Fibroblast of upper back skin (primary cell): ENCODE measurements at places on chromosomes 13 and 19.

- DNase-seq, result no peak
These were observed 14.4 kb downstream of the BICRA start for GRCh38 chr19:47623151-47623920.

DNA sequence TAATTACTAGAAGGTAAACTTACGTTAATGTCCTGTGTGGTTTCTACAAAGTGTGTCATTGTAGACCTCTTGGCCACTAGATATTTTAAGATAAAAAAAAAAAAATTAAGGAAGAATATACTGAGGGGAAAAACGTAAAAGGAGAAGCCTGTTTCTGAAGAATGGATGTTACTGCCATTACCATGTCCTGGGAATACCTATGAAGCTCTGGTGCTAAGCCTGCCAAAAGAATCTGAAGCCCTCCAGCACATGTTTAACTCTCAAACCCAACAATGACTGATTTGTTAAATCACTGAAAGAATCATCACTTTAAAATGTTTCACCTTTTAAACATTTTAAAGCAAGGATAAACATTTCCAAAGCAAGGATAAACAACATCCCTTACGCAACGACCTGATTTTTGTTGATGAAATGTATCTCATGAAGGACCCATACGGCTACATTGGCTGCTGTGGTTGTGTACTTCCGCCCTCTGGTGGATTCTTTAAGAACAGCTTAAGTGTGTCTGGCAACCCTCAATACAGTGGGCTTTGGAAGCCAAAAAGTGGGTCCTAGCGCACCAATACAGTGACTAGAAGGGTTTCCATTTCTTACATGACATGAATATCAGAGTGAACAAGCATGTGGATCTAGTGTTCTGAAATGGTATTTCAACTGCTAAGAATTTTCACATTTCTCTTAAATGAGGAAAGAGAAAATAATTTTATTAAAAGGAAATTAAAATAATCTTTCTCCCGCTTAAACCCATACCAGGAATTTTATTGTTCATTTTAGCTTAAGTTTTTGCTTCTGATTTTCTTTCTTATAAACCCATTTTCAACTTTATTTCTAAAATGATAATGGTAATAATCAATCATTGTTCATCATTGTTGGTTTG lies 74.5 kb upstream of the RAP2A start:
- DNase-seq, result peak; percentile 72

GRCh38 chr19:29098863-29099481 lies 114.0 kb downstream of the UQCRFS1 start:
- peak; percentile 68 for DNase-seq

- DNase-seq, result peak; percentile 25
These were observed 133.9 kb downstream of the AKAP11 start for GRCh38 chr13:42405665-42406390.

- no peak for DNase-seq
These were observed 2.2 kb upstream of the VSTM2B start for GRCh38 chr19:29523568-29523967.

GRCh38 chr13:74132152-74132775 lies 1.9 kb downstream of the KLF12 start:
- DNase-seq, result no peak

DNA sequence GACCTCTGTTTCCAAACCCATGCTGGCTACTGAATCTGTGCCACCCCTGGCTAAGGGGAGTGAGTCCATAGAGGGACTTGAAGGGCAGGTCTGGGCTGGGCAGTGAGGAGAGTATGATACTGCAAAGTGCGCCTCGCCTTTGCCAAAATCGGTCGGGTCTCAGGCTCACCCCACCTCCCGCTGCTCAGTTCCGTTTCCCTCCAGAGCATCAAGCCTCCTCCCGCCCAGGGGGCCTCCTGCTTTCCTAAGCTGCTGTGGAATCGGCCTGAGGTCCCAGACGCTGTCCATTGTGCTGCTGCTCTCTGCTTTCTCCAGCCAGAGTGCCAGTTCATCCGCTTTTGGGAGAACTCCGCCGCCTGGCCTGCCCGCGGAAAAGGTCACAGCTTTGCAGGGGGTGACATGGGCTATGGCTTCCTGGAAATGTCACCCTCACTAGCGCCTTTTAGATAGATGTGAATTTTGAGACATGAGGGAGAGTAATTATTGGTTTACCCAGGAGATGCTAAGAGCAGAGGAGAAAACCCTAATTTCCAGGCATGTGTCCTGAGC lies 1418.4 kb downstream of the UQCRFS1 start:
- peak; percentile 12 for DNase-seq

DNA sequence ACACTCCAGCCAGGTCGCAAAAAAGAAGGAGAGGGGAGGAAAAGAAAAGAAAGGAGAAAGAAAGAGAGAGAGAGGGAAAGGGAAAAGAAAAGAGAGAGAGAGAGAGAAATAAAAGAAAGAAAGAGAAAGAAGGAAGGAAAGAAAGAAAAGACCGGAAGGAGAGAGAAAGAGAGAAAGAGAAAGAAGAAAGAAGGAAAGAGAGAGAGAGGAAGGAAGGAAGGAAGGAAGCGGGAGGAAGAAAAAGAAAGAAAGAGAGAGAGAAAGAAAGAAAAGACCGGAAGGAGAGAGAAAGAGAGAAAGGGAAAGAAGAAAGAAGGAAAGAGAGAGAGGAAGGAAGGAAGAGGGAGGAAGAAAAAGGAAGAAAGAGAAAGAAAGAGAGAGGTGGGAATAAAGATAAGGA lies 320.8 kb downstream of the SHISA2 start:
- no peak for DNase-seq
